Stimulated activated CD4-positive, alpha-beta T cell treated with anti-CD3 and anti-CD28 coated beads, Interleukin-12 subunit alpha, Interleukin-12 subunit beta, amount 100 ng/mL, for 4 hours (primary cell): ENCODE measurements at places on chromosomes 2 and 18.

GRCh38 chr2:134148172-134148571 is 105.7 kb upstream of the MGAT5 start:
- DNase-seq, result no peak

DNA sequence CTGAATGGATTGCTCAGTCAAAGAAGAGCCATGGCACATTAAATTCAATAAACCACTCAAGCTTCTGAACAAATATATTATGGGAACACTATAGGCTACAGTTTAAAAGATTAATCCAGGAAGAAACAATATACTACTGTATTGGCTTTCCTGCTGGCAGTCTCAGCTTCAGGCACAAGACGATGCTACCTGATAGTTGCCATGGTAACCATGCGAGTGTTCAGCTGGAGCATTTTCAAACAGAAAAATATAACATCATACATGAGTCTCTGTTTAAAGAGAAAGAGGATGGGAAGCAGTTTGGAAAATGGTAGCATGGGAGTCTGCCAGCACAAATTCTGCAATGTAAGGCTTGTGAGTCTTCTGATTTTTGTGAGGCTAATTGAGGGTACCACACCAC is 65.9 kb upstream of the CPO start:
- DNase-seq, result no peak

DNA sequence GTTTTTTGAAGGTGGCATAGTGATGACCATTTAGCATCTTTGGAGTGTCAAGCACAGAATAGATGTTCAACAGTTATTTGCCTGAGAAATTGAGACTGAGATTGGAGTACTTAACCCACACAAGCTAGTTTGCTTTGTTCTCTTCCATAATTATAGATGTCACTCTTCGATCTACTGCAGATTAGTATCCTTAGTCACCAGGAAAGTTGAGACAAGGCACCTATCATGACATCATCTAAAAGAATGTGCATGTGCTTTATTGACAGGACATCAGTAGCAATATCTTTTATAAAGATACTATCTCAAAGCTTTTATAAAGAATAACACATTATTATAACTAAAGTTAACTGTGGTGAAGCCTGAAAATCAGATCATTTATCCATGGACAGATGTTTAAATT is 6.4 kb downstream of the VRK2 start:
- DNase-seq, result no peak

DNA sequence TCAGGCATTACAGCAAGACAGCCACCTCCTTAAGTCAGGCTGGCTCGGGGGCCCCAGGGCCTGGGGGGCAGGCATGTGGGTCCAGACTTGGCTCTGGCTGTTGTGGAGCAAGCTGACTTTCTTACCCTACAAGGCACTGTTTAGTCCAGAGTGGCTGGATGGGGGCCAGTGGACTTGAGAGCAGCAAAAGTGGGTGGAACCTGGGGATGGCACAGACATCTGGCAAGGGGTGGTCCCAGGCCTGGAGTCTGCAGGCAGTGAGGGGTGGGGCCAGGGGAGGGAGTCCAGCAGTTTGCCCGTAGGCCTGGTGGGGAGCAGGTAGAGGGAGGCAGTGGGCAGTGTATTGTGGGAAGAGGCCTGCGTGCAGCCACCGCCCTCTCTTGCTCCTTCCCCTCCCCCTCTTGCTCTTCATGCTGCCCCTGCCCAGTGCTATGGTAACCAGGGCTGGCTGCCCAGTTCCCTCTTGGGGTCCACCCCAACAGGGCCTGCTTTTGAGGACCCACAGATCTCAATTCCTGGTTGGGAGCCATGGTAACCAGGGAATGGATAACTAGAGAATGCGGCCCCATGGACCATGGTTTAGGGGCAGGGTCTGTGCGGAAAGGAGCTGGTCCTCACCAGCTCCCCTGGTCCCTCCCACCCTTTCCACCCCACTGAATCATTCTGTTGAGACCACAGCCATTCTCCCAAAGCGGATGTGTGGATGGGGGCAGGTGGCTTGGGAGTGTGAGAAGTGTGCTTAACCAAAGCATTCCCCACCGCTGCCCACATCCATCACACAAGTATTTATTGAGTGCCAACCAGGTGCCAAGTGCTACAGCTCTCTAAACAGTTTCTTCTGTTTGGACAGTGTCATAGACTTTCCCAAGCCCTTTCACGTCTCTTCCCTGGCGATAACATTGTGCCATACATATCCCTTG is 19.3 kb downstream of the SPEG start:
- DNase-seq, result no peak

- peak; percentile 46 for DNase-seq
Observed at GRCh38 chr2:28624793-28625701, 126.6 kb upstream of the PPP1CB start.

DNA sequence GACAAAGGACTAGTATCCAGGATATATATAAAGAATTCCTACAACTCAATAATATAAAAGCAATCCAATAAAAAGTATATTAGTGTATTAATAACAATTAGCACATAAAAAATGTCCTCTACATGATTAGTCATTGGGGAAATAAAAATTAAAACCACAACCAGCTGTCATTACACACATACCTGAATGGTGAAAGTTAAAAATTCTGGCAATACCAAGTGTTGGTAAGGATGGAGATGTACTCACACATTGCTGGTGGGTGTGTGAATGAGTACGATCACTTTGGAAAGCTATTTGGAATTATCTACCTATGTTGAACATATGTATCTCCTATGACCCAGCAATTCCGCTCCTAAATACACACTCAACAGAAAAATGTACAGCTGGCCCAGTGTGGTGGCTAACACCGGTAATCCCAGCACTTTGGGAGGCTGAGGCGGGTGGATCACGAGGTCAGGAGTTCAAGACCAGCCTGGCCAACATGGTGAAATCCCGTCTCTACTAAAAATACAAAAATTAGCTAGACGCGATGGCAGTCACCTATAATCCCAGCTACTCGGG is 14.3 kb upstream of the NOL10 start:
- no peak for DNase-seq

DNA sequence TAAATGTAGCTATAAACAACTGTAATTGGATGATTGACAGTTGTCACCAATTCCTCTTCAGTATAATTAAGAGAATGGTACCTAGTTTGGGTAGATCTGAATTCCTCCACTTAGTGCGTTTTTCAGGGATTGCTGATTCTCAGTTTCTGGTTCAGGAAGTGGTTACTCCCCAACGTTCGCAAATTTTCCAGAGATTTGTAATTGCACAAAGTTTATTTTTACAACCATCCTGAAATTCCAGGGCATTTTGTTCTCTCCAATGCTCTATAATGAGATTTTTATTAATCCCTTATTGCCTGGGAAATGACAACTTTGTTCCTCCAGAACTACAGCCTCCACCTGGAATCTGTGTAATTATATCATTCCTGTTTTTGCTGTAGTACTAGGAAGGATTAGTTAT is 710.6 kb upstream of the ZEB2 start:
- DNase-seq, result no peak

DNA sequence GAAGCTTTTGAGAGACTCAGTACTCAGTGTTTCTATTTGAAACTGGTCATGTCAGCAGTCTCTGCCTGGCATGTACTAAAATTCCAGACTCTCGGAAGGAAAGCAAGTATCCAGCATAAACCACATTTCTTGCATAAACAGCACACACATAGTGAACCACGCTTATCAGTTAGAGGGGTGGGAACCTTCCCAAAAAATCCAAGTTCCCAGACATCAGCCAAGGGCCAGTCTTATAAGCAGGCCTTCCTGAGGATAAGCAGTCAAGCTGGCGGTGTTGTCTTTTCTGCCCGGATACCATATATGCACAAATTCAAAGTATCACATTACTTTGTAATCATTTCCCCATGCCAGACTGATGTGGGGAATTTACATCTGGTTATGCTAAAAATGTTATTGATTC is 73.6 kb downstream of the ST6GAL2 start:
- DNase-seq, result no peak

DNA sequence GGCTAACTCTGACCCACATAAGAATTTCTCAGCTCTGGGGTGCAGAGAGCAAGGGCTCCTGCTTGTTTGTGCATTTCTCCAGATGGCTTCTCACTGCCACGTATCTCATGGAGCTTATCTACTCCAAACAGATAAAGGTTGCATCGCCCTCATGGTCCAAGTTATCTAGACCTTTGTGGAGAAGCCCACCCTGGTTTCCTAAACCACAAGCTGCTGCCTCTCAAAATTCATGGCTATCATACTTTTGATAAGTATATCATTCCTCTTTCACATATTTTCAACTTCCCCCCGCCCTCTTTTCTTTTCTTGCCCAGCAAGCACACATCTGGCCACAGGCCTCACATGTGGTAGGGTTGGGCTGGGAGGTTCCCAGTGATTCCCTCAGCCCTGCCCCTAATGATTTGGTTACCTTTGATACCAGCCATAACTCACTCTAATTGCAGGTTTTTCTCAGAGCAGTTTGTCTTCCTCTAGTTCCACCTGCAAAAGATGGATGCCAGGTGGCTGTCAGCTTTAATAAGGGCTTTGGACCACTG is 146.0 kb downstream of the RHBDD1 start:
- DNase-seq, result no peak

GRCh38 chr2:195482010-195482409 is 175.0 kb upstream of the SLC39A10 start:
- DNase-seq, result no peak

GRCh38 chr2:39215545-39215944 is 28.2 kb downstream of the CDKL4 start:
- no peak for DNase-seq

DNA sequence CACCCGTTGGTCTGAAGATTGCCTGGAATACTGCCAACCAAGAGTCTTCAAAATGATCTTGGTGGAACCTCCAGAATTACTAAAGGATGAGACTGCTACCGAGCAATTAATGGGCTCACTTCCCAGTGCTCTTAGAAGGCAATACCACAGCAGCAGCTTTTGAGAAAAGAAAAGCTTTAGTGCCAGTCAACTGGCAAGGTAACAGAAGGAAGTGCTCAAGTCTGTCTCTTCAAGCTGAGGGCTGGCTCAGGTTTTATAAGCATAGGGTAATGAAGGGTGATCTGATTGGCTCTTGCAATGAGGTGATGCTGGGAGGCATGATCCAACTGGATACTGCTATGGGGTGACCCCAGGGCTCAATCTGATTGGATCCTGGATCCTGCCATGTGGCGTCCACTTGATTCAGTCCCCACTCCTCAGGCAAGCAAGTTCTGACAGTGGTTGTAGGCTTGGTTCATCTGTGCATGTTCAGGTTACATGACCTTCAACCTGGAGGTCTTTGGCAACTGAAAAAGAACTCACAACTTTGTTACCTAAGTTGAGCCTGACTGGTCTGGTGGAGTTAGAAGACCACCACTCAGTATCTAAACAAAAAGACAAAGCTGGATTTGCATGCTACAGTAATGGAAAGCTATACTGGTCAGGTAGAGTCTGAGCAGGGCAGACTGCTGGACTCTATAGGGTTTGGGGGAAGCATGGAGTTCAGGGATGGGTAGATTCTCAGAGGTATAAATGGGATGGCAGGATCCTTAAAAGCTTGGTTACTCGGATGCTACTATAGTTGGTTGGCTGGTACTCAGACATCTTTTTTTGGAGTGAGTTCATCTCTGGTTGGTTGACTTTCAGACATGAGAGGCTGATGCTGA is 14.0 kb upstream of the RIF1 start:
- no peak for DNase-seq

DNA sequence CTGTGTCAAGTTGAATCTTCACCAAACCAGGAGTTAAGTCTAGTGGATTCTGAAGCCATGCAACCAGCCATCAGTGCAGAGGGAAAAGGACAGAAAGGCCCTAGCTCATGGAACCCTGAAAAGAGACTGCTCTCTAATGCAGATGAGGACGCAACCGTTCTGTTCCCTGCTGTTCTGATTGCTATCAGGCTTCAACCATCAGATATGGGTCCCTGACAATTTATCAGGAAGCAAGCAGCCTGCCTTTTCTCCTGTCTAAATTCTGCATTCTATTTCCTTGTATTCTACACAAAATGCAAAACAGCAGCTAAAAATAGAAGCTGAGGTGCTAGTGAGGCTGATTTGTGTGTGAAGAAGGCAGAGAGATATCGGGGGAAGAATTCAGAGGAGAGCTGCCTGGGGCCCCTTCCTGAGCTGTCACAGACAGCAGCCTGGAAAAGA is 68.4 kb upstream of the RTN4 start:
- DNase-seq, result no peak

DNA sequence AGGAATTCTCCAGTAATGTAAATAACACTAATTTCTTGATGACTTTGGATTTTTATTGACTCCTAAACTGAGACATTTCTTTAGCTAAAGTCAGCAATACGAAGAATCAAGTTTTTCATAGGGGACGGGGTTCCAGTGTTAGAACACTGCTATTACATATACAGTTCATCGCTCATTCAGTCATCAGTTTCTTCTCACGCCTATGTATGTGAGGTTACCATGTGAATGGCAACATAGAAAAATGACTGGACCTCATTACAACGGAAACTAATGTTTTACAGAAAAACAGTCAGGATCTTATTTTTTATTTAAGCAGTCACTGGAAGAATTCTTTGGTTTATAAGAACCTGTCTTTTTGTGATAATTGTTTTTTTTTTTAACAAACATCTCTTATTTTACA is 56.4 kb downstream of the THADA start:
- DNase-seq, result no peak

DNA sequence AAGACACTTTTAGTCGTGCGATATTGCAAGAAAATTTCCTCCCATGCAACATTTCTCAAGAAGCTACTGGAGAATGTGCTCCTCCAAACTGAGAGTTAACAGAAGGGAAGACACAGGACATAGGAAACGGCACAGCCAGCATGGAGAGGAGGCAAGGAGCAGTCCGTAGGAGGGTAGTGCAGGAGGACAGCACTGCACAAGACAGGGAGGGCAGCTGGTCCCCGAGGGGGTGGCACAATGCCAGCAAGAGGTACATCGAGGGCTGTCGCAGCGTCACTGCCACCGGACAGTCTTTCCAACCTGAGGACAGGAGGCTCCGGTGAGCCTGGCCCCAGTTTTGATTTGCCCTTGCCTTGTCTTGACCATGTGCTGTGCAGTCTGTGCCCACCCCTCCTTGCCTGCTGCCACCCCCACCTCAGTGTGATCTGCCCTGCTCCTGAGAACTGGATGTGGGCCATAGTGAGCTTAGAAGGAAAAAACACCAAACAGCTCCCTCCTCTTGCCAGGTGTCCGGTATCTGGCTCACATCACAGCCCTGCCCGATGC is 81.6 kb upstream of the LAPTM4A start:
- no peak for DNase-seq

DNA sequence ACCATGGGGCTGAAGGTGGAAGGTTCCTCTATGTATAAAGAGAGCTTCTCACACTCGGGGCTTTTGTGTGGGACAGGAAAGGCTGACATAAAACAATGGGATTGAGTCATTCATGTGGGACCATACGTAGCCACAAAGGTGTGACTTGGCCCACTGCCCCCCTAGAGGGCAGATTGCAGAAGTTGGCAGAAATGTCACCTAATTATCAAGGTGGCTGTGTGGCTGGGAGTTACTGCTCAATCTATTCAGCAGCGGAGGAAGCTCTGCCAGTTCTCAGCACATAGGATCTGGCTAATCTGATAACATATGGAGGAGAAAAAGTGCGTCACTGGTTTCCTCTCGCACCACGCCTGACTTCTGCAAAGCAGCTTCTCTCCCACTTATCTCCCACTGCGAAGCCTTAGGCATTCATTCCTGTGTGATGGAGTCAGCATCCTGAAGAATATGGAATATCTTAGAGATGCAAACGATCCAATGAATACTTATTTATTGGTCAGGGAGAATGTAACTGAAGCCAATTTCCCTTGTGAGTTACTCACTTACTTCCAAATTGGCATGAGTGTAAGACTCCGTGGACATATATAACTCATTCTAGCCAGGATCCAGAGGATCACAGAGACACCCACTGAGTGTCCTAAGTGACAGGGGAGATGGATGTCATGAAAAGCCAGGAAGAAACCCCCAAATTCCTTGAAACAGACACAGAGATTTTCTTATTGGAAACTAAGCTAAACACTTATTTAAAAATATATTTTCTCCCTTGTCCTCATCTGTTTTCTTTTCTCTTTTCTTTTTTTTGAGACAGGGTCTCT is 344.8 kb downstream of the TGIF1 start:
- DNase-seq, result no peak
